ENCODE measurements at places on chromosomes 4 and X.

DNA sequence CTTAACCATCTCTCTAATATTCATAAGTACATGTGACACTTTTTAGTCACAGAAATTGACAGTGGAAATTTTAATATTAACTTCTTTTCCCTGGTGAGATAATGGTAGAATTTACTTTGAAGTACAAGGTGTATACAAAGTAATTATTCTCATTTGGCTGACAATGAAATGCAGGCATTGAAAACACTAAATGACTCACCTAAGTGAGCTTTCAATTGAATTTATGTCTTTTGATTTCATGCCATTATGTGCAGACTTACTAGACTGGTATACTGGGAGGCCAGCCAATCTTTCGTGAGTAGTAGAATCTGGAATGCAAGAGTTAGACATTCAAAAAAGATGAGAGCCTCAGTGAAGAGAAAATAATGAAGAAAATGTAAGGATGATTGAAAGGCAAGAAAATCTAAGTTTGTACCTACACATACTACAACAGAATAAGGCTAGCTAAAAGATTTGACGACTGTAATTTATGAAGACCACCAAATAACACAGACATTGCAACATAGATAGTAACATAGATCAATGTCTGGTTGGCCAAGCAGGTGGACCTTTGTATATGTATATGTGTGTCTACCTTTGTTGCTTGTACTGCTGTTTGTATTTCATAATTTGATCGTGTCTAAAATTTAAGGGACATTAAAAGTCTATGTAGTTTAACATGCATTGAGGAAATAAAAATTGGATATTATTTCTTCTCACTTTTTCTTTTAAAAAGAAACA is 459.7 kb downstream of the IL15 start:
- DNase-seq = no peak

DNA sequence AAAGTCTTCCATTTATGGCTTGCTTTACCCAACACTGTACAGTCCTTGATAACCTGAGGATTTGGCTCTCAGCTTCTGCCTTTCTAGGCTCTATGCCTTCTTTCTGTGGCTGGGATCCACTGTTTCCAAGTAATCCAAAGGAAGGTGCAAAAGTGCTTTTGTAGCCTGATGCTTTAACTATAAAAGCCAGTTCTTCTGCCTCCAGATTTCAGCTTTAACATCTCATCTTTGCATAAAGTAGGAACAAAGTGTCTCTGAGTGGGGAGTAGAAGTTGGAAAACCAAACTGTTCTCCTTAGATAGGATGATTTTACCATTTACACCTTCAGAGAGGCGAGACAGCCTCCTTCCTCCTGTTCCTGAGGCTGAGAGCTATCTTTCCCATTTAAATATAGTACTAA is 11.1 kb upstream of the SEC24D start:
- DNase-seq = no peak

- DNase-seq = no peak
Observed at GRCh38 chr4:123599061-123599919, 202.7 kb downstream of the SPRY1 start.

- DNase-seq = no peak
Observed at GRCh38 chr4:8218371-8219031, 19.4 kb downstream of the SH3TC1 start.

DNA sequence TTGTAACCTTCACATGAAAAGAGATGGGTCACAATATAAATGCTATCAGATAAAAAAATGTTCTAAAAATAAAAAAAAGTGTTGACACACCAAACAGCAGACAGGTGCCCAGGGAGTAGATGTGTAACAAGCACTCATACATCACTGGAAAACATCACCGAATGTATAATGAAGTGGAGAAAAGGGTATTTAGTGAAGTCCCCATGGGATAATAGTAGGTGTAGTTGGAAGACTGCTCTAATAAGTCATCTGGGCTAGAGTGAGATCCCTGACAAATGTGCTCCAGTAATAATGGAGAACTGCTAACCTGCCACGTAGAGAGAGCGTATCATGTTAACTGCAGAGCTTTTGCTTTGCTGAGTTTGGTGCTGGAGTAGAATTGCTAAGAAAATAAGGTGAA is 152.0 kb downstream of the GRIA2 start:
- no peak for DNase-seq

Data from germinal center (tissue), 1 donor.